AG04450 (cell line): ENCODE measurements at places on chromosomes 1 and 21. TPM values are rescaled to one million over a fixed set of nuclear protein-coding genes. Genes with fewer than 3 reads are reported as not detected.
A peak's percentile ranks its signal among the peaks of the same experiment; 100 is the strongest.

The SLC1A7 gene
- 0.05 and 0.11 TPM in 2 replicates for polyA plus RNA-seq

- peak; percentile 60 for DNase-seq
These were observed at the start of gene WLS for GRCh38 chr1:68232289-68233148. WLS (minus strand) TSS chr1:68232523; CDS start chr1:68232299, 224 bp downstream.

GRCh38 chr1:234093741-234094140, 189.3 kb downstream of the SLC35F3 start:
- DNase-seq: no peak

The CHIA gene
- polyA plus RNA-seq: not detected in 2 replicates

DNA sequence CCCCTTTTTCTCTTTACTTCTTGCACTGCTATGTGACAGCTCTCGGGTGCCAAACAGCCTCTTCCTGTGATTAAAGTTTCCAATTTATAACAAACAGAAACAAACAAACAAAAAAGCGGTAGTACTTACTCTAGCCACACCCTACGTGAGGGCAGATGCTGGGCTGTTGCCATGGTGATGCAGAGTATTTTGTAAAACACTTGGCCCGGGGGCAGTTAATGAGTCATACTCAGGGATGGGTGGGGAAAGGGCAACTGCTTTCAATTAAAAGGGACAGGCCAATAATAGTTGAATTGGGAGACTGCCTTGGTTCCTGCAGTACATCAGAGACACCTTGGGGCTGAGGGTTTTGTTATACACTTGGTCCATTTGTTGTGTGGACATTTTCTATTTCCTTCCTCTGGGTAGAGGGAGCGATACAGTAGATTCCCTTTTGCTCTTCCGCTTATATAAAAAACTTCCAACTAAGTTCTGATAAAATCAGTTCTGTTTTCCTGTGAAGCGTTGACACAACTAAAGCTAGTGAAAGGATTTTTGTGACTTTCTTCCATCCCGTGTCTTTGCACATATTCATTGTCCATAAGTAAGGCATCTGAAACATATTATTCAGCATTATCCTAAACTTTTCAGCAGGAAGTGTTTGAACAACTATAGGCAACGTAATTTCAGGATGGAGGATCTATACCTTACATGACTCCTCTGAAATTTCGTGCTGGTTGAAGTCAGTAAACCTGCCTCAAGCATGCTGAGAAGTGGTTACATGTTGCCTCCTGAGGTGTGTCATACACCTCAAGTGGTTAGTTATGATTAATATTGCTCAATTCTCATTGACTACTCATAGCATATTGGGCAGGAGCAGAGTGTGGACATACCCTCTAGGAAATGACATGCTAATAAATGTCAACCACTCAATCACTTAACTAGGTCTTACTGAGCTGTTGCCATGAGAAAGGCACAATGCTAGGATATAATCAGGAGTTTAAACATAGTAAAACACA, 36.7 kb upstream of the THEM4 start:
- peak; percentile 75 for DNase-seq

- peak; percentile 92 for DNase-seq
These were observed 62.7 kb downstream of the SKI start for GRCh38 chr1:2290595-2291510.

The BMP8B gene
- not detected in 2 replicates for polyA plus RNA-seq

DNA sequence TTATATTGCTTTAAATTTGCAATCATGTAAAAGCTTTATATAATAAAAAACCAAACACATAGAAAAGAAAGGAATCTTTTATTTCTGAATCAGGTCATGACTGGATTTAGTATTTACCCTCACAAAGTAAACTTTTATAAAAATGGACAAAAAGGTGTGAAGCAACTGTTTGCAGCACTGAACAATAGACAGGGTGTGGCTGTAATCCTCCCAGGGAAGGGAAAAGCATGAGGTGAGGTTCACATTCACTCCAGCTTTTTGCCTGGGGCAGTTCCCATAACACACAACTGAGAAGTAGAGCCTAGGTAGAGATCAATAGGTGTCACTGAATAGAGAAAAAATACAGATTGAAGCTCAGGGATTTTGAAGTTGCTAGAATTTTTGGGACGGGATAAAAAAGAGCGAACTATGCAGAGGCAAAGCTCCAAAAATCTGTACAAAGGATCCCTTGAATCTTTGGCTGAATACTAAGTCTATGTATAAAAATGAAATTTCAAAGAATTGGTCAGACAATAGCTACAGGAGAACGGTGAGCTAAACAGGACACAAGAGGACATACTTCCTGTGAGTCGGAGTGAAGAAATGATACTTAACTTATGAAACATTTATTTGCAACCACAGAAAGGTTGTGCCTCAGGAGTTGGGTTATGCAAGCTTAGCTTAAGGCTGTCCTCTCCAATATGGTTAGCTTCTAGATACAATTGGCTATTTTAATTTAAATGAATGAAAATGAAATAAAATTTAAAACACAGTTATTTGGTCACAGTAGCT, 162.0 kb upstream of the ZP4 start:
- no peak for DNase-seq

DNA sequence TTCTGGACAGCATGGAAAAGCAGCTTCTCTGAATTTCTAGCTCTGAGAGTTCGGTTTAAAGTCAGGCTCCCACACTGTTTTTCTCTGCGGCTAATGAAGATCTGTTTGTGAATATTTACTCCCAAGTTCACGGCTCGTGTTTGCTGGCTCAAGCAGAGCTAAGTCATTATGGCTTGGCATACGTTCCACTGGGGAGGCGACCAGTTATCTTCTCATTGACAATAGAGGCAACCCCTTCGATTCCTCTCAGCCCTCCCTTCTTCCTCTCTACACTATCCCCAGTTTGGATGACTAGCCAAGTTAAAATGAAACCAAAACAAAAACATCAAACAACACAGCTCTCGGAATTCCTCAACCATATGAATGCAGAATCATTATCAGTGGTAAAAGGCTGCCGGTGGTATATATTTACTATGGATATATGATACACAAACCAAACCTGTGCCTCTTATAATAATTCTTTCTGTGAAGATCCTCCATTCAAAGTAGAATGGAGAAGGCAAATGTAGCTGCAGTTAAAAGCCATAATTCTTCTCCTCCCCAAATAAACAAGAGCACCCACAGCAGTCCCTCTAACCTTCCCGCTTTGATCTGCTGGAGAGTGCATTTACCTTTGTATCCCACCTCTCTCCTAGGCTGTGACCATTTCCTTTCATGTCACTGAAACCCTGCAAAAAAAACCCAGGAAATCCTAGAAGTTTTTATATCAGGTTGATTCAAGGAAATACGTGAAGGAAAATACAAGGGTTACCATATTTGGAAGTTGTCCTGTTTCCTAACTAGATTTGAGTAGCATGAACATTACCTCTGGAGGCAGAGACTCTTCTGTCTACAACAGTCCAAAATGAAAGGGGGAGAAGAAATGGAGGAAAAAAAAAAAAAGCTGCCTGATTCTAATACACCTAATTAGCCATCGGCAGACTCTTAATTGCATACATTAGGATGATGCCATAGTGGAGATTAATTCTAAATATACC, 108.3 kb upstream of the USH2A start:
- no peak for DNase-seq

DNA sequence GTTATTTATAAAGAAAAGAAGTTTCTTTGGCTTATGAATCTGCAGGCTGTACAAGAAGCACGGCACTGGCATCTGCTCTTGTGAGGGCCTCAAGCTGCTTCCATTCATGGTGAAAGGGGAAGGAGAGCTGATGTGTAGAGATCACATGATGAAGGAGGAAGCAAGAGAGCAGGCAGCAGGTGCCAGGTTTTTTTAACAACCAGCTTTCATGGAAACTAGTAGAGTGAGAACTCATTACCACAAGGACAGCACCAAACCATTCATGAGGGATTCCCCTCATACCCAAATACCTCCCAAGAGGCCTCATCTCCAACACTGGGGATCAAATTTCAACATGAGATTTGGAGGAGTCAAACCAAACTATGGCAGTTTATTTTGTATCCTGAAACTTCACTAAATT, 85.8 kb upstream of the CAMK1G start:
- no peak for DNase-seq

DNA sequence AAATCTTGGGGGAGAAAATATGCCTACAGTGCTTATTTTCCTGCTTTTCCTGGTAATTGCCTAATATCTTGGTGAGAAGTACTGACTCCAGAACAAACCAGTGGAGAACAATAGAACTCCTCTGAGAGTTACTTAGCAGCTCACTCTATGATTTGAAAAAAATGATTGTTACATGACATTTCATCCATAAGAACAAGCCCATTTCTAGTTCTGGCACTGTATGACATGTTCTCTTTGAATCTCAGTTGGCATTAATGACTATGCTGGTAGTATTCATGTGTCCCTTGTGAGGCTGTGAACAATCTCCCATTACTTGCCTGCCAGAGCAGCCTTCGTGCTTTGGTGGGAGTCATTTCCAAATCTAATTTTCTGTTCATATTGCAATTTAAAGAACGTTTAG, 58.0 kb downstream of the CLIC4 start:
- DNase-seq: no peak

DNA sequence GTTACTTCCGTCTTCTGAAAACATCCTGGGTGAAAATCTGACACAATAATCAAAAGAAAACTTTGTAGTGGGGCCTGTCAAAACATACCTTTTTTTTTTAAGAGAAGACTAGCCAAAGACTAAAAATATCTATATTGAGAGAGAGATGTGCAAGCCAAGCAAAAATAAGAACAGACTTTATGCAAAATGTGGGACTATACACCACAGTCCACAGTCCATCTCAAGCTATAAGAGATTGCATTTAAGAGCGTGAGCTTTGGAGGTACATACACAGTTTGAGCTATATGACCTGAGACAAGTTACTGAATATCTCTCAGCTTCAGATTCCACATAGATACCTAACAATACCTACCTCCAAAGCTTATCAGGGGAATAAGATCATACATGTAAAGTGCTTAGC, 64.9 kb upstream of the DYNLT5 start:
- DNase-seq: no peak

The C8A gene
- not detected in 2 replicates for polyA plus RNA-seq

GRCh38 chr1:150788946-150789345, 19.1 kb downstream of the CTSK start:
- no peak for DNase-seq
